ENCODE measurements at places on chromosomes 3 and 15. TPM values are rescaled to one million over a fixed set of nuclear protein-coding genes. Genes with fewer than 3 reads are reported as not detected.

The CASR gene
- total RNA-seq: not detected

The P2RY14 gene
- 21.2 TPM for total RNA-seq

The SERPINI2 gene
- 1.3 TPM for total RNA-seq

The RTP3 gene
- not detected for total RNA-seq

The SLC51A gene
- total RNA-seq: not detected

The TAGLN3 gene
- total RNA-seq: not detected
